ENCODE measurements at places on chromosomes 11 and 22. TPM values are rescaled to one million over a fixed set of nuclear protein-coding genes. Genes with fewer than 3 reads are reported as not detected.

DNA sequence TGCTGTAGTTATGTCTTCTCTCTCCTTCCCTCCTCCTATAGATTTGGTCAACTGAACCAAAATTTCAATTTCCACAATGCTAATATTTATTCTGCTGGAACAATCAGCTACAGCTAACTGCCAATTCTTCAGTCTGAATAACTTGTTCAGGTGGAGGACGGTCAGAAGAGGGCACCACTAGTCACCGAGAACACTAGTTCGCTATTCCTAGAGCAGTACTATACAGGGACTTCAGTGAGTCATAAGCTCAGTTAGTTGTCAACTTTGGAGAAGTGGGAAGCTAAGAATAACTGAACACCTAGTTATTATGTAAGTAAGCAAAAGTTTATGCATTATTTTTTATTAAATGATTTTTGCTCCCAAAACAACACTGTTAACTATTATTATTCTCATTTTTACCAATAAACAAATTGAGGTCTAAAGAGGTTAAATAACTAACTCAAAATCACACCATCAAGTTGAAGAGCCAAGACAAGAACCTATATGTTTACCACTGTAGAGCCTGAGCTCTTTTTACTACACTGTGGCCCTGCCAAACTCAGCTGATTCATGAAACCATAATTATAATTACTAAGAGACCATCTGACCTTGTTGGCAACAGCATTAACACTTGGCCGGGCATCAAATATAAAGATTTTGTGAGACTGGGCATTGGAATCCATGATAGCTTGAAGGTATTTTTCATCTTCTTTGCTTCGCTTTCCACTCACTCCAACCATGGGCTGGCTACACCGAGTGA, 59.0 kb downstream of the CEP57 start:
- peaks cover 8% of the 10 kb centered on the region for H3K36me3 ChIP-seq
- DNase-seq, result no peak
- H3K27me3 ChIP-seq, result no peaks in the 10 kb centered on the region
- H3K4me1 ChIP-seq, result peaks cover 25% of the 10 kb centered on the region
- no peak overlapping the region for H3K27ac ChIP-seq

DNA sequence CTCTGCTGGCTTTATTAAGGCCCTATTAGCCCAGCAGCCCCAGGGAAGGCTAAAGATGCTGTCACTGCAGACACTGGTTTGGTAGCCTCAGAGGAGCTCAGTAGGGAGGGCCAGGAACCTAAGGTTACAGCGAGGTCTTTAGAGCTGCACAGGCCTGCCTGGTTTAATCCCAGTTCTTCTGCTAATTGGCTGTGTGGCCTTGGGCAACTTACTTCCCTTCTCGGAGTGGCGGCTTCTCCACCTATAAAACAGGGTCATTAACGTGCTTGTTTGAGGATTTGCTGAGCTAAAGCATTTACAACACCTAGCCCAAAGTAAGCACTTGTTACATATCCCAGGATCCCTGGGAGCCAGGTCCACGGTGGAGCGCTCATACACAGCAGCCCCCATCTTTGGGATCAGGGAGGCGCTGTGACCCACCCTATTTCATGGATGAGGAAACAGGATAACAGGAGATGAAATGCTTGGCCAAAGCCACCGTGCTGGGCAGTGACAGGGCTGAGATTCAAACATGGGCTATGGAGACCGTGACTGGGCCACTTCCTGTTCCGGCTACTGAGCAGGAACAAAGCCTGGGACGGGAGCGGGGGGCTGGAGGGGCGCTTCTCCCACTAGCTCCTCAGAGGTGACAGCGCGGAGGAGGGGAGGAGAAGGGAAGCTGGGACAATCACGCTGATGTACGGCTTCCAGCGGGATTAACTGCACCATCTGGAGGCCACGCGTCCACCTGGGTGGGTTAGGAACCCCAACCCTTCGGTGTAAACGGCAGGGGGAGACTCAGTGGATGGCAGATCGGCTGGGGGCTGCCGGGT, 61.5 kb downstream of the IGLL1 start:
- no peaks in the 10 kb centered on the region for H3K36me3 ChIP-seq
- H3K27me3 ChIP-seq, result no peaks in the 10 kb centered on the region
- H3K4me3 ChIP-seq, result no peak overlapping the region
- no peak overlapping the region for H3K27ac ChIP-seq

GRCh38 chr11:120183701-120184141, 27.1 kb upstream of the OAF start:
- peak; percentile 50 for DNase-seq
- no peaks in the 10 kb centered on the region for H3K36me3 ChIP-seq
- H3K27me3 ChIP-seq, result peaks cover 9% of the 10 kb centered on the region
- peaks cover 24% of the 10 kb centered on the region for H3K4me1 ChIP-seq
- H3K4me3 ChIP-seq, result no peak overlapping the region
- no peak overlapping the region for H3K27ac ChIP-seq

NAA40 gene
- 17.7 TPM for total RNA-seq

All from chondrocyte (in vitro differentiated cells).